ENCODE measurements at places on chromosomes 2 and 18.

DNA sequence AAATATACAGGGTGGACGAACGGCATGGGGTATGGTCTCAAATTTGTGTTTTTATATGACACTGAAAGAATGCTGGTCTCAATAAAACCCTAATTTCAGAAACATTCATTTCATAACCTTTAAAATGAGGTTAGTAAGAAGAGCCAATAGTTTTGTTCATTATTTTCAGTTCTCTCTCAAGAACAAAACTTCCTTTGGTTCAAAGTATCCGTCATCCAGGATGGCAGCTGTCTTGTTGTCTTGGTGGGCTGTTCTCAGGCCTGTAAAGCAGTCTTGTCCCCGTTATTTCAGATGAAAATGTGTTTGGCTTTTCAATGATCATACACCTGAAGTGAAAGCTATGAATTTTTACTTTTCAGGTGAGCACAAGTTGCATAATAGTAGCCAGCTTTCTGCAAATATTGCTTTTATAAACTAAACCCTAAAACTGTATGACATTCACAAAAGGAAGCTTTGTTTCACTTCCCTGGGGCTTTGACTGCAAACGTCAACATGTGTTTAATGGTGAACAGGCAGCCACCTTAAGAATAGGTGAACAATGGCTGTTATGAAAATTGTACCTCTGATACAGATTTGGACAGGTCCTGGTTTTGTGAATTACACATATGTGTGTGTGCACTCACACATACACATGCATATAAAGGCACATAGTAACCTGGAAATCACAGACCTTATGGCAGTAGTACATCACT lies 2.6 kb downstream of the IL18RAP start:
- no peak overlapping the region for H3K27ac ChIP-seq
- H3K36me3 ChIP-seq: no peaks in the 10 kb centered on the region
- peaks cover 14% of the 10 kb centered on the region for H3K27me3 ChIP-seq
- H3K4me1 ChIP-seq: no peaks in the 10 kb centered on the region

- DNase-seq: no peak
- peaks cover 20% of the 10 kb centered on the region for H3K4me1 ChIP-seq
Observed at GRCh38 chr2:99802734-99803133, 312.9 kb upstream of the REV1 start.

DNA sequence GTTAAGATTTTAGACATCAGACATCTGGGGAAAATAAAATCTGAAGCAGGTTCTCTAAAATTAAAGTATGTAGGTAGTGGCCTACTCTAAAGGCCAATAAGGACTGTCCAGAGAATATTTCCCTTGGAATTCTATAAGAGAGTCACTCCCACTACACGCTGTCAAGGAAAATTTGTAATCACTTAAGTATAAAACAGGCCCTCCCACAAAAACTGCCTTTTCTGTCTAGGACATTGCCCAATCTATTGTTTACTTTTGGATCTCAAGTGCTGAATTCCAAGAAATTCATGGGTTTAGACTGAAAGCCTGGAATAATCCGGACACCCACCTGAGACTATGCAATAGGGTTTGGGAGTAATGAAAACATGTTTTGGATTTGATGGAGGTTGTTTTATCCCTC lies 1.7 kb upstream of the SRBD1 start:
- no peak for DNase-seq
- H3K4me3 ChIP-seq: no peak overlapping the region
- peaks cover 8% of the 10 kb centered on the region for H3K4me1 ChIP-seq
- H3K27ac ChIP-seq: no peak overlapping the region
- no peaks in the 10 kb centered on the region for H3K36me3 ChIP-seq

GRCh38 chr18:36706134-36706881 lies 122.5 kb downstream of the TPGS2 start:
- no peaks in the 10 kb centered on the region for H3K36me3 ChIP-seq
- no peak overlapping the region for H3K27ac ChIP-seq
- DNase-seq: peak; percentile 55

DNA sequence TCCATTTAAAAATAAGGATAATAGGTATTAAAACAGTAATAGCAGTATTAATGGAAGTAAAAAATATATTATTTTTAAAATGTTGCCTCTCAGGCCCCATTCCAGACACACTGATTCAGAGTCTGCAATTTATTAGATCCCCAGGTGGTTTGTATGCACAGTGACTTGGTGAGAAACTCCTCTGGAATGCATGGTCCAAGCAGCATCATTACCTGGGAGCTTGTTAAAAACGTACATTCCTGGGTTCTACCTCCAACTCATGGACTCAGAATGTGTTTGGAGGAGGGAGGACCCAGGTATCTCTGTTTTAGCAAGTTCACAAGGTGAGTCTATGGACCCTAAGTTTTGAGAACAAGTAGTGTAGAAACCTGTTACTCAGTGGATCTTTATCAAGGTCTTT lies 95.6 kb downstream of the ITGA4 start:
- H3K27ac ChIP-seq: no peak overlapping the region
- H3K27me3 ChIP-seq: no peaks in the 10 kb centered on the region
- no peaks in the 10 kb centered on the region for H3K4me1 ChIP-seq
- H3K36me3 ChIP-seq: no peaks in the 10 kb centered on the region

DNA sequence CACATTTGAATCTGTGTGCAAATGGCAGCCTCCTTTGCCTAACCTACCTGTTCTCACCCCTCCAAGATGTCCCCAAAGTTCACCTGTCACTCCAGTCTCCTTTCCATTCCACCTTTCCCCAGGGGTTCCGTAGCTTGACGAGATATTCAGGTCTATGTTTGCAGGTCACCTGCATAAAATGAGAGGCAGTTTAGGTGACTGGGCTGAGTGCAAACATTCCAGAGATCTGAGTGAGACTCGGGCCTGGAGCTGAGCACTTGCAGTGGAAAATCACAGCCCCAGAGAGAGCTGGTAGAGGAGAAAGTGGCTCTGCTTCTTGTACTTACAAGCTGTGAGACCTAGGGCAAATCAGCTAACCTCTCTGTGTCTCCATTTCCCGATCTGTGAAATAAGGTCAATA lies 20.1 kb downstream of the CAPN14 start:
- no peak for DNase-seq
- no peak overlapping the region for H3K4me3 ChIP-seq
- no peaks in the 10 kb centered on the region for H3K27me3 ChIP-seq
- H3K4me1 ChIP-seq: no peaks in the 10 kb centered on the region
- no peak overlapping the region for H3K27ac ChIP-seq
- no peaks in the 10 kb centered on the region for H3K36me3 ChIP-seq

DNA sequence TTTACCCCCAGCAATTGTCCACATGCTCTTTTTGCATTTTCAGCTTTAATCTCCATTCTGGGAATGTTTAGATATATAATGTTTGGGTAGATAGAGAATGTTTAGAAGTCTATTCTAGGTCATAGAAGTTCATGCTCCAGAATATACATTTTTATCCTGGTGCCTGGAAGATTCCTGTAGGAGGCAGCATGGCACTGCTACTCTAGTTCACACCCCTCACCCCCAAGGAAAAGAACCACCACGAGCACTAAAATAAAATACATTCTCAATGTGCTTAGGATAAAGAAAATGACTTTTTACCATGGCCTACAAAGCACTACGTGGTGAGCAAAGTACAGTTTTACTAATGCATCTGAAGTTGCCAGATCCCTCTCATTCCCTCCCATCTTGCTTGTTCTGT lies 53.8 kb downstream of the MYO1B start:
- peak overlapping the region; percentile 47 for H3K27ac ChIP-seq
- H3K4me3 ChIP-seq: no peak overlapping the region
- no peaks in the 10 kb centered on the region for H3K27me3 ChIP-seq
- H3K4me1 ChIP-seq: peaks cover 2% of the 10 kb centered on the region

DNA sequence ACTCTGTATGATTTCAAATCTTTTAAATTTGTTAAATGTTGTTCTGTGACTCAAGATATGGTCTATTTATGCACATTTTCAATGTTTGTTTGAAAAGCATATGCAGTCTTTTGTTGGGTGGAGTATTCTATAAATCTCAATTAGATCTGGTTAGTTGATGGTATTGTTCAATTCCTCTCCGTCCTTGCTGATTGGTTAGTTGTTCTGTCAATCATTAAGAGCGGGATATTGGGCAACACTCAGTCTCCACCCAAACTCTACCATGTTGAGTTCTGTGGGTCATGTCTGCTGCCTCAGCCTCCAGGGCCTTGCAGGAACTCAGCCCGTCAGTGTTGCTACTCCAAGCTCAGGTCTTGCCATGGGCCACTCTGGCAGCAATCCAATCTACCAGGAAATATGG lies 118.9 kb downstream of the VWA3B start:
- H3K27ac ChIP-seq: no peak overlapping the region
- no peaks in the 10 kb centered on the region for H3K36me3 ChIP-seq
- no peaks in the 10 kb centered on the region for H3K27me3 ChIP-seq
- H3K4me3 ChIP-seq: no peak overlapping the region

GRCh38 chr2:241859017-241859435 lies 332 bp upstream of the PDCD1 start:
- H3K4me3 ChIP-seq: no peak overlapping the region
- no peaks in the 10 kb centered on the region for H3K36me3 ChIP-seq
- peaks cover 4% of the 10 kb centered on the region for H3K27me3 ChIP-seq
- no peak overlapping the region for H3K27ac ChIP-seq
- no peak for DNase-seq

GRCh38 chr2:43184339-43184895 lies 42.0 kb downstream of the ZFP36L2 start:
- H3K36me3 ChIP-seq: no peaks in the 10 kb centered on the region
- no peaks in the 10 kb centered on the region for H3K27me3 ChIP-seq
- peaks cover 13% of the 10 kb centered on the region for H3K4me1 ChIP-seq
- peak; percentile 94 for DNase-seq

DNA sequence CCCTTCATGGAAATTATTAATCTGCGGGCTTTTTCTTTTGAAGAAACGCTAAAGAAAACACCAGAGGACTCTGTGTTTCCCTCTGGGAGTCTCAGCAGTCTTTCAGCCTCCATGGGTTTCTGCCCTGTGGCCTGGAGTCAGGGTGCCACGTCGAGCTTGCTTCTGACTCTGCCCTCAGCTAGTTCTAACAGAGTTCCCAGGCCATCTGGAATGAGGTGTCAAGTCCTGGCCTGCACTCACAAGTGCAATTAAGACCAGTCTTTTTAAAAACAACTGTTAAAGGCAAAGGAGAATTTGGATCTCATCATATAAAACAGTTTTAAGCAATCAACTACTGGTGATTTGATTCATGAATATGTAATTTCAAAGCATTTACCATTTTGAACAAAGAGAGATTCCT lies 157.3 kb downstream of the RHBDD1 start:
- peaks cover 20% of the 10 kb centered on the region for H3K4me1 ChIP-seq
- no peak overlapping the region for H3K27ac ChIP-seq
- no peak overlapping the region for H3K4me3 ChIP-seq
- no peaks in the 10 kb centered on the region for H3K27me3 ChIP-seq
- DNase-seq: no peak

- no peak overlapping the region for H3K4me3 ChIP-seq
- no peak overlapping the region for H3K27ac ChIP-seq
- no peaks in the 10 kb centered on the region for H3K36me3 ChIP-seq
- peaks cover 23% of the 10 kb centered on the region for H3K4me1 ChIP-seq
Observed at GRCh38 chr2:213185147-213185822, 33.9 kb upstream of the IKZF2 start.

- no peaks in the 10 kb centered on the region for H3K27me3 ChIP-seq
- no peaks in the 10 kb centered on the region for H3K36me3 ChIP-seq
- H3K4me1 ChIP-seq: peaks cover 35% of the 10 kb centered on the region
- no peak for DNase-seq
- H3K4me3 ChIP-seq: peak overlapping the region; percentile 77
Observed at GRCh38 chr2:202039278-202040078, 5.8 kb downstream of the FZD7 start.

GRCh38 chr2:142863485-142863961 lies 13.9 kb upstream of the KYNU start:
- H3K4me3 ChIP-seq: no peak overlapping the region
- peaks cover 8% of the 10 kb centered on the region for H3K4me1 ChIP-seq
- peak; percentile 55 for DNase-seq
- H3K36me3 ChIP-seq: no peaks in the 10 kb centered on the region

GRCh38 chr2:104660991-104661390 lies 192.9 kb upstream of the POU3F3 start:
- H3K4me1 ChIP-seq: no peaks in the 10 kb centered on the region
- DNase-seq: no peak
- H3K36me3 ChIP-seq: no peaks in the 10 kb centered on the region
- no peak overlapping the region for H3K4me3 ChIP-seq
- H3K27ac ChIP-seq: no peak overlapping the region
